ENCODE measurements at places on chromosomes 2 and 18. TPM values are rescaled to one million over a fixed set of nuclear protein-coding genes. Genes with fewer than 3 reads are reported as not detected.
A peak's percentile ranks its signal among the peaks of the same experiment; 100 is the strongest.

DNA sequence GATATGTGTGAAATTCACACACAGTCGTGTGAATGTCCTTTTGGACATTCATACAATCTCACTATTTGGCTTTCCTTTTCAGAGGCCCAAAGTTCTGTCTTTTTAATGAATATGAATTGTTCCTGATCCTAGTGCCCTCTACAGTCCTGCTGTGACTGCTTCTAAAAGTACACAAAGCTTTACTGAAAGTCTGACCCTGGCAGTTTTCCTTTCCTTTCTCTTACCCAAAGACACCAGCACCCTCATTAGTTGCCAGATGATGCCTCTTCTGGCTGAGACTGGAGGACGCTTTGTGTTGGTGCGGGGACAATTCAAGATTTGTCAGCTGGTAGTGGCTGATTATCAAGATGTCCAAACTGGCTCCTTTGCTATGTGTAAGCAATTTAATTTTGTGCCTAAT lies 81.8 kb upstream of the CDCA7 start:
- no peak for DNase-seq

GRCh38 chr2:142750858-142751257 lies 126.6 kb upstream of the KYNU start:
- DNase-seq: no peak

DNA sequence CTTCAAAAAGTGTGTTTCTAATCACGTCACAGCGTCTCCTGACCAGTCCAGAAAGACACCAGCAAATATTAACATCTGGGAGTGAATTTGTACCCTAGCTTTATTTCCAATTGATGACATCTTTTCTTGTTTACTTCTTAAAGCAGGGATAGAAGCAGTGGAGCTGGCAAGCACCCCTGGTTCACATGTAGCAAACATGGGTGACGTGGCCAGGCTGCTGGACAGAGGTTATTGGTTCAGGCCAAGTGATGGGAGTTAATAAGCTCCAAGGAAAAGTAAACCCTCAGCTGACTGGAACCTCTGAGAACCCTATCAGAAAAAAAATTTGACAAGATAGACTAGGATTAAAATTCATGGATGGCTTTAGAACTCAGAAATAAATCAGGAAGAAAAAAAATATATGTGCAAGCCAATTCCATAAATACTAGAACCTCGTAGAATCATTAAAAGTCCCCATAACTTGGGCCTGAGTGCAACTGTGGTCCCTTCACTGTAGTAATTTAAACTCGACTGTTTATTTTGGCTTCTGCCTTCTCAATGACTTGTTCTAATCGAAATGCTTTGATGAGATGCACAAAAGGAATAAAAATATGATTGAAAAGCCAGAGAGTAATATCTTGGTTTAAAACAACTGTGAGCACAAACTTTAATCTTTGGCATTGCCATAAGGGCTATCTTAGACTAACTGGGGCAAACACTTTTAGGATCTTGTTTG lies 121.5 kb upstream of the CTAGE1 start:
- no peak for DNase-seq

DNA sequence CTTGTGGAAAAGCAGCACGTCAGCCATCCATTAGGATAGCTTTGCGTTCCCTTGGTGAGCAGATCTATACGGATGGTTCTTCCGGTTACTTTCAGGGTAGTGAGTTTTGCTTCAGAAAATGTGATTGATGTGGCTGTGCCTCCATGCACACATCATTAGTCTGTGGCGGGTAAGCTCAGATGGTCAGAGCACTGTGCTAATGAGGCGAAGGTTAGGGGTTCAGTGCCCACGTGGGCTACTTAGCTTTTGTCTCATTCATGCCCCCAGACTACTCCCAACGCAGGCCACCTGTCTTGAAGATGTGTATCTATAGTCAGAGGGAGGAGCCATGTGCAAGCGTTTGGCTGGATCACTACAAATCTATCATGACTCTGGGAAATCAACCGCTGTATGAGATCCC lies 322.8 kb upstream of the POU3F3 start:
- no peak for DNase-seq

DNA sequence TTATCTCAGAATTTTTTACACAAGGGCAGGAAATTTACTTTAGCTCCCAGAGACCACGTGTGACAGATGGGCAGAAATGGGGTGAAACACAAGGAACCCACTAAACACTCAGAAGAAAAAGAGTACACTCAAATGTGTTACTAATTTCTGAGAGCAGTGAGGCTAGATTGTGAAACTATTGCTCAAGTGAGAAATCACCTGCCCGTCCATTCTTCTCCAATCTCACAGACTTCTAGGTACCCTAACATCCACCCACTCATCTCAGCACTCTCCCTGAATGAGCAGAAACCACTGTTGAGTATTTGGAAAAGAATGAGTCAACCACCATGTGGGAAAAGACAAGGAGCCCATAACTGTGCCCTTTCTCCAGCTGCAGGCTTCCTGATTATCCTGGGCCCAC lies 293.0 kb upstream of the CDH2 start:
- DNase-seq: no peak

GRCh38 chr2:135219226-135219625 lies 167.1 kb downstream of the RAB3GAP1 start:
- no peak for DNase-seq

DNA sequence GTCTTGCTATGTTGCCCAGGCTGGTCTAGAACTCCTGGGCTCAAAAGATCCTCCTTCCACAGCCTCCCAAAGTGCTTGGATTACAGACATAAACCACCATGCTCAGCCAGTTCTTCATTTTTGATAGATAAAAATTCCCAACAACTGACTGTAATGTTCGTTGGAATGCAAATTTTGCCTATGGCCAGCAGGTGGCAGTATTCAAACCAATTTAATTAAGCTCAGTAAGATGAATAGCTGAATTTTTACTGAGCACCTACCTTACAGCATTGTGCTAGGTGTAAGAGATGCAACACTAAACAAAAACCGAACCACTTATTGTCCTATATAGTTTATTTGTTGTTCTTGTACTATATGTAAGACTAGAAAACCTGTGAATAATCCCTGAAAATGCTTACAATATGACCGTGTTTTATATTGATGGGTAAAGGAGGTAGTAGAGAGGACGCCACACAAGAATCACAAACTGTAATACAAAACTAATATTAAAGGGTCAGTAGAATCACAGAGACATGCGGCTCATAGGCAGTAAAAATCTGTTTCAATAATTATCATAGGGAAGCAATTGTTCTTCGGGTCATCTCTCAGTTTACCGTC lies 8.2 kb upstream of the TMEM182 start:
- DNase-seq: peak; percentile 73

- DNase-seq: no peak
Measured at GRCh38 chr18:67001052-67001451, 397.2 kb upstream of the CDH19 start.

DNA sequence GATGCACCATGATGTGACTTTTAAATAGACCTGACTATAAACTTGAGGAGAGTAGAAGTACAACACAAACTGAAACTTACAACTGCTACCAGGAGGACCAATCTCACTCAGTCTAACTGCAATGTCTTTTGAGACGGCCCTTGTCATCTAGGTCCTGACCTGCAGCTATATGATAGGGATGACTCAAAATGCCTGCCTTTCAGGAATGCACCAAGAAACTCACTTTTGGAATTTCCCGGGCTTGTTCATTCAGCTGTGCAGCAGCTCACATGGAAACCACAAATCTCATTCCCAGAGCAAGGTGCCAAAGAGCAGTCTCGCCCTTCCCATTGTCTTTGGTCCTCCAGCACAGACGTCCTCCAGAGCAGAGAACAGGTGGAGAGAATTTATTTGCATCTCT lies 113.7 kb downstream of the SPOPL start:
- peak; percentile 80 for DNase-seq

DNA sequence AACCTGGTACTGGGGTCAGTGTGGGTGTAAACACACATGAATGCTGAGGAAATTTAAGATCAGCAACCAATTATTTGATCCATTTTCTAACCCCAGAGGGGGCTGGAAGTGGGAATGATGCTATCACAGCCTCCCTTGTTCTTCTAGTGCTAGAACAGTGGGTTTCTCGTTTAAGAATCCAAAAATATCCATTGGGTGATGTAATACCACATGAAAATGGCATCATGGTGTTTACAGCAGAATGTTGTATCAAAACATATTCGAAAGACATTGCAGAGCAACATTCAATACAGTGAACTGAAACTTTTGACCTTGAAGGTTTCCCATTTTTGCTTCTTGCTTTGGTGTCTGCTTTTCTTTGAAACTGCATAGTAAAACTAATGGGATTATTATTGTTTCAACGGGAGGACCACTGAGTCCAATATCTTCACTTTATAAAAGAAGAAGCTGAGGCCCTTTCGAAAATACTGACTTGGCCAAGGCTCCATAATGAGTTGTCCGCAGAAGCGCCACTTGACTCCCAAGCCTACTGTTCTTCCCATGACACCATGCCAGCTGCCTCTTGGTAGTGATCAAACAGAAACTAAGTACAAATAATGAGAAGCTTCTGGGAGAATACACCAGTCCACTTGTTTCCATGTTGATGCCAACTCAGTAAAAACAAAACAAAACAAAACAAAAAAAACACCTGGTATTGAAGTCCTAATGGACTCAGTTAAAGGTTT lies 106.1 kb downstream of the COLEC12 start:
- DNase-seq: no peak

GRCh38 chr2:18063826-18064470 lies 185.5 kb downstream of the KCNS3 start:
- no peak for DNase-seq

DNA sequence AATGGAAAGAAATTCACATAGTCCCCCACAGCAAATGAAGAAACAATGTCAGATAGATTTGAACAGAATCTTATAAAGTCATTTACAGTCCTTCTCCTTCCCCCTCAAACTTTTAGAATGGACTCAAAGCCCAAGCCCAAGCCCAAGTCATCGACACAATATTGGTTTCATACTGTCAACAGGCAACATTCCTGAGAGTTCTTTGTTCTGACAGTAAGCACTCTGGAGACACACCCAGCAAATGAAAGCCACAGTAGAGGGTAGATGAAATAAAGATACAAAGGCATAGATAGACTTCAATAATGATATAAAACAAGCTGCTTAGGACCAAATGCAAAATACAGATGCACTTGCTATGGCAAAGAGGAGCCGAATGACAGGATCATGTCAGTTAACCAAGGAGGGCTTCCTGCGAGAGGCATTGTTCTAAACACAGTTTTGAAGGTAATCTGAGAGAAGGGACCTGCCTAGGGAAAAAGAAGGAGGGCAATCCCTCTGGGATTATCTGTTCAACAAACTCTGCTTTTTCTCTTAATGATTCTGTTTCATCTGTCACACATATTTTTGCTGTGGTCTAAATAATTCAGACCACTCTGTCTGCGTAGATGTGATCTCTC lies 97.1 kb upstream of the MAP4K3 start:
- no peak for DNase-seq

- DNase-seq: no peak
Measured at GRCh38 chr18:61955644-61956043, 62.8 kb upstream of the RNF152 start.

DNA sequence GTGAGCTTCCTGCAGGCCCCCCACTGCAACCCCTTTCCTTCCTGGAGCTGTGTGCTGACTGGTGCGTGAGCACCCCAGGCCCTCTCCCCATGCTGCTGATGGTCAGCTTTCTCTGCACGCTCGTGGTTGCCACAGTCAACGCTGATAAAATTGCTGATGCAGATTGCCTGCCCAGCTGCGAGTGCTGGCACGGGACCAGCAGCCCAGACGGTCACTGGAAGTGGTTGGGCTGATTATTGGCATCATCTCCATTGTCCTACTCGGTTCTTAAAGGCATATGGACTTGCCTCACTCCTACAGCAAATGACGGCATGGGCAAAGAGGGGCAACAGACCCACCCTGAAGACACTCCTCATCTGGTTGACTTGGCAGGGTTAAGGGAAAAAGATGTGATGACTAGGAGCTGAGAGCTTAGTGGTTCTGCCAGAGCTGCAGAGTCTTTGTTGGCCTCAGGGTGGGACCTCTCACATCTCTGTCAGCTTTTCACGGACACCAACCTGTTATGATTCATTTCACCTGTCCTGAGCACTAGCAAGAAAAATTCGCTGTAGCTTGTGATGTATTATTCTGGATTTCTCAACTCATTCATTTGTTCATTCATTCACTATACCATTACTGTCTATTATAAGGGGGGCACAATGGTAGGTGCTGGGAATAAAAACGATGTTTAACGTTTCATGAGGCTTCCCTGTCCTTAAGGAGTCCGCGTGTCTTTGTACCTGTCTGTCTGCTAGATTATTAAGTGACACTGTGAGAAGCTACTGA lies 38.4 kb downstream of the PAX8 start:
- DNase-seq: peak; percentile 65

DNA sequence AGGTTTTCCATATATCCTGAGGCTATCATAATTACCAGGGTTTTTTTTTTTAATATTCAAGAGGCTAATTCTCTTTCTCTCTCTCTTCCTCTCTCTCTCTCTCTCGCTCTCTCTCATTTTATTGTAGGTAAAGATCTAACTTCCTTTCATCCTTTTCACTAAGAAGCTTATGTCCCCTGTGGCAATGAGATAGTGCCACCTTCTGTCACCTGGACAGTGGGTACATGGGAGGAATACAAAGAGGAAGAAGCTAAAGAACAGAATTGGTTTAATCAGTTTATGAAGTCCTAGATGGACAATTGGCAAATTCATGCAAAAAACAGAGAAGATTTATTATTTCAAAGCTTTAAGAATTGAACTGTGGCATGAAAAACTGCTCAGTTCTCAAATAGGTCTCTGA lies 1582.3 kb upstream of the TMEFF2 start:
- no peak for DNase-seq

GRCh38 chr2:33371304-33372090 lies 105.0 kb upstream of the RASGRP3 start:
- no peak for DNase-seq

- no peak for DNase-seq
Measured at GRCh38 chr2:213021971-213022899, 129.2 kb downstream of the IKZF2 start.

DNA sequence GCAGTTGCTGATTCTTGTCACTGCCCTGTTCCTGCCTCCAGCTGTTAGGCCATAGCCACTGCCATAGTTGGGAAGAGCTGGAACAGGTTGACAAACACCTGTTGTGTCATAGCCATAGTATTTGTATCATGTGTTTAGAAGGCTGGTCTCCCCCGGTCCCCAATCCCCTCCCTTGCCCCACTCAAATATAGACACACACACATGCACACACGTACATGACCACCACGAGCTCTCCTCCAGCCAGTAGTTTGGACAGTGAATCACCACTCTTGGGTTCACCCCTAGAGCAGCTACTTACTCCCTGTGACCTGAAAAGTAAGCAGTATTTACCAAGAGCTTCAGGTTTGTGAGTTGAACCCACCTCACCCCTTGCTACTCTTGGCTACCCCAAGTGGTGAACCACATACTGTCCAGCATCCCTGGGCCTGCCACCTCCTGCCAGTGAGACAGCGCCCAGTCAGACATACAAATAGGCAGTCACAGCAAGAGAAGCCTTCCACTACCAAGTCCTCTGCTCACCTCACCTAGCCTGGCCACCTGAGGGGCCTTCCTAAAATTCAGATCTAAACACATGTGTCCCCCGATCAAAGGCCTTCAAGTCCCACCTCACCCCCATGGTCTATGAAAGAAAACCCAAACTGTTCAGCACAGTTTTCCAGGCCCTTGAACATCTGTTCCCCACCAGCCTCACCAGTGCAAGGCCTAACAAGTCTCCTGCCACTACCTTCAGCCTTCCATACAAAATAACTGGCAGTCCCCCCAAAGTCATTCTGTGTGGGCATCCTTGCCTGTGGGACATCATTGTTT lies 7.1 kb downstream of the PCBP1 start:
- peak; percentile 93 for DNase-seq

GRCh38 chr2:229206548-229206947 lies 64.5 kb downstream of the PID1 start:
- DNase-seq: peak; percentile 38

The PLEKHA3 gene
- 15.1 TPM for total RNA-seq

The SUPT7L gene
- total RNA-seq: 51.2 TPM

The MEP1B gene
- not detected for total RNA-seq

The HOXD9 gene
- total RNA-seq: 4.4 TPM
